Progenitor cell of endocrine pancreas (in vitro differentiated cells): ENCODE measurements at places on chromosomes 2 and 18. TPM values are rescaled to one million over a fixed set of nuclear protein-coding genes. Genes with fewer than 3 reads are reported as not detected.

DNA sequence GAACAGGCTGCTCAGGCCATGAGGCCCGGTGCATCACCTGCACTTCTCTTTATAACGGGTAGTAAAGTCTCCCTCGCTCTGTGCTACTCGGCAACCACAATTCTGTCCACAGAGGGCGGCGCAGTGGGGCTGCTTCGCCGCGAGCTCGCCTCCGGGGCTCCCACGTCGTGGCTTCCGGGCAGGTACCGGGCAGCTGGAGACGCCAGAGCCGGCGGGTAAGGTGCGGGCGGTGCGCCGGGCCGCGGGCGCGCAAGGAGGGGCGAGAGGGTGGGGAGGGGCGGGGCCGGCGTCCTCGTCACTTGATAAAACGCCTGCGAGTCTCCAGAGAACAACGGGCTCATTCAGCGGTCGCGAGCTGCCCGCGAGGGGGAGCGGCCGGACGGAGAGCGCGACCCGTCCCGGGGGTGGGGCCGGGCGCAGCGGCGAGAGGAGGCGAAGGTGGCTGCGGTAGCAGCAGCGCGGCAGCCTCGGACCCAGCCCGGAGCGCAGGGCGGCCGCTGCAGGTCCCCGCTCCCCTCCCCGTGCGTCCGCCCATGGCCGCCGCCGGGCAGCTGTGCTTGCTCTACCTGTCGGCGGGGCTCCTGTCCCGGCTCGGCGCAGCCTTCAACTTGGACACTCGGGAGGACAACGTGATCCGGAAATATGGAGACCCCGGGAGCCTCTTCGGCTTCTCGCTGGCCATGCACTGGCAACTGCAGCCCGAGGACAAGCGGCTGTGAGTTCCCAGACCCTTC is at the start of gene ITGA6:
TSS of gene ITGA6 (plus strand) at position 331 of the 734 bp plus-strand sequence.
- no peaks in the 10 kb centered on the region for H3K36me3 ChIP-seq
- H3K27me3 ChIP-seq, result peaks cover 26% of the 10 kb centered on the region
- peak within 1 kb of the TSS; percentile 97 for H3K27ac ChIP-seq

DNA sequence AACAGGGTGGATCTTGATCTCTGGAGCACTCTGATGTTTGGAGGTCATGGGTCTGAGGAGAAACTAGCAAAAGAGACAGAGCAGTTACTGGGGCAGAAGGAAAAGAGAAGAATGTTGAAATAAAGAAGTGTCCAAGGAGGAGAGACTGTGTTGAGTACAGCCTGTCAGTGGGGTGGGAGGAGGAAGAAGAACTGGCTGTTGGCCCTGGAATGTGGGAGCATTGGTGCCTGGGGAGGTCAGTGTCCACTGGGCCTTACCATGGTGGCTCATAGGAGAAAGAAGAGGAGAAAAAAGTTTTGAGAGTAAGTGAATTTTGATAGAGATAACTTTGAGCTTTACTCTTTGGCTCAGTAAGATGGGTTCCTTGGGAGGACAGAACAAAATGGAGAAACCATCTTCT is 499.0 kb downstream of the TXNL1 start:
- H3K36me3 ChIP-seq, result no peaks in the 10 kb centered on the region
- no peak overlapping the region for H3K4me3 ChIP-seq
- H3K4me1 ChIP-seq, result peaks cover 6% of the 10 kb centered on the region
- no peak overlapping the region for H3K27ac ChIP-seq
- DNase-seq, result no peak
- H3K27me3 ChIP-seq, result no peaks in the 10 kb centered on the region

GRCh38 chr2:120257522-120257921 is 4.9 kb downstream of the RALB start:
- no peak overlapping the region for H3K27ac ChIP-seq
- no peak for DNase-seq
- H3K27me3 ChIP-seq, result peaks cover 3% of the 10 kb centered on the region
- peaks cover 11% of the 10 kb centered on the region for H3K4me1 ChIP-seq

DNA sequence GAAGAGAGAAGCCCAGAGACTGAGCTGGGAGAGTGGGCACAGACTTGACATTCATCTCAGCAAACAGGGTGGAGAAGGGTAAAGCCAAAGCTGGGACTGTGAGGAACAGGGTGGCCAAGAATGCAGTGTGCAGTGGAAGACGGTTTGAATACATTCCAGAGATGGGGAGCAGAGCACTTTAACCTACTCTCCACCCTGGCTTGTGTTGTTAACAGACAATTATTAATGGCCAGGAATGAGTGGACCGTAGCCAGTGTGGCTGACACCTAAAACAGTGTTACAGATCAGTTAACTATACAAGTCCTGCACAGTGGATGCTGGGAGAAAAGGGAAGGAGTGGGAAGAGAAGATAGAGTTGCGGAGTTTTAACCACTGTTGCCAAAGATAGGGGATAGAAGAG is 7.4 kb upstream of the NAB1 start:
- H3K4me3 ChIP-seq, result no peak overlapping the region
- no peak for DNase-seq
- peaks cover 18% of the 10 kb centered on the region for H3K4me1 ChIP-seq
- no peak overlapping the region for H3K27ac ChIP-seq

DNA sequence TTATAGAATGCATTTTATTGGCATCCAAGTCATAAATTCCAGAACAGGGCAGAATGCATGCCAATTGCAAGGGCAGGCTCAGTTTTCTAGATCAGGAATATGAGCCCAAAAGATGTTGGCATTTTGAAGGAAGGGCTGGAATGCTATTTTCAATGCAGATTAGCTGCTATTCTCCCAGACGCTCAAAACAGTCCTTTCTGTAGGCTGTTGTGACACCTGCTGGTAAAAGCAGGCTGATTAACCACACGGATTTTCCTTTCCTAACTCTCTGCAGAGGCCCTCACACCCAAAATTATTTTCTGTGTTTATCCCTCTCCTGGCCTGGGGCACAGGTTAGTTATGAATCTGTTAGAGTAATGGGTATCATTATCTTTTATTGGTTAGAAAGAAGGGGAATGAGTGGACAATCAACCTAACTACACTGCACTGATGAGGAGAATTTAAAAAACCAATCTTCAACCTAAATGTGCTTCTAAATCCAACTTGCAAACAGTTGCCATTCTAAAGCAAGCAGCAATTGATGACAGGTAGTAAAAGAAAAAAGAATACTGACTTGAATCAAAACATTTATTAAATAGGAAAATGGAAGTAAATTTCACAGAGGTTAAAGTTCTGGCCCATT is 94.0 kb downstream of the PLA2R1 start:
- H3K27me3 ChIP-seq, result peaks cover 3% of the 10 kb centered on the region
- no peak overlapping the region for H3K4me3 ChIP-seq
- no peaks in the 10 kb centered on the region for H3K36me3 ChIP-seq
- H3K4me1 ChIP-seq, result no peaks in the 10 kb centered on the region
- DNase-seq, result peak; percentile 10

DNA sequence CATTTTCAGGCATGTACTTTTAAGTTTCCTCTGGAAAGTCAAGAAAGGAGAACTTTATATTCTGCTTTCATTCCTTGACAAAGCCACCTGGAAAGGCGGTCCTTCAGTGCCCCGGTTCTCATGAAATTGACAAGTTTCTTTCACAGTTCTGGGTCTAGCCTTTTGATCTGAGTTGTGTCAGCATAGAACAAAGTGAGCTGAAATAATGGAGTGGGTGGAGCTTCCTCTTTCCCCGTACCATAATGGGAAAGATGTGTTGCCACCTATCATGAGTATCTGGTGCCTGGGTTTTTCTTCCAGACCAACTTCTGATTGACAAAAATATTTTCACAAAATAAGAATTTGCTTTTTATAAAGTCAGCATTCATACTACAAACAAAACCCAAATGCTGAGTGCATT is 49.3 kb downstream of the PTRHD1 start:
- no peak overlapping the region for H3K27ac ChIP-seq
- H3K27me3 ChIP-seq, result no peaks in the 10 kb centered on the region
- H3K4me1 ChIP-seq, result no peaks in the 10 kb centered on the region
- DNase-seq, result no peak

- peaks cover 6% of the 10 kb centered on the region for H3K27me3 ChIP-seq
- no peaks in the 10 kb centered on the region for H3K36me3 ChIP-seq
- no peak overlapping the region for H3K4me3 ChIP-seq
- H3K4me1 ChIP-seq, result peaks cover 10% of the 10 kb centered on the region
- H3K27ac ChIP-seq, result no peak overlapping the region
- DNase-seq, result no peak
Observed at GRCh38 chr2:103743195-103743594, 981.4 kb downstream of the TMEM182 start.

Gene COL4A4
- total RNA-seq, result 0.41 and 0.44 TPM in 2 replicates

DNA sequence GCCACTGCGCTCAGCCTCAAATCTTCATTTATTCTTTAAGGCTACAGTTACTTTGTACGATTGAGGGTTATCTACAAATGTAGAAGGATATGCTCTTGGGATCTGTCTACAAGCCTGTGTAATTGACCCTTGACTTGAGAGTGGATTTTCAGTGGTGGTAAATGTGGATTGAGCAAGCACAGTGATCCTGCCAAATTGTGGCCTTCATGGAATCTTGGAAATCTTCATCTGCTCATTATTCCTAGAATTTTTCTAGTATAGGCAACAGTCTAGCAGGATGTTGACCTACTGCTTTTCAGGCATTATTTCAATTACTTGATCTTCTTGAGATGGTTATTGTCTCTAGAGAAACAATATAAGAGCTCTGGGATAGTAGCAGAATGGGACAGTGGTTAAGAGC is 226.1 kb upstream of the REV1 start:
- H3K27me3 ChIP-seq, result peaks cover 2% of the 10 kb centered on the region
- no peak overlapping the region for H3K4me3 ChIP-seq
- no peak overlapping the region for H3K27ac ChIP-seq
- H3K4me1 ChIP-seq, result no peaks in the 10 kb centered on the region

DNA sequence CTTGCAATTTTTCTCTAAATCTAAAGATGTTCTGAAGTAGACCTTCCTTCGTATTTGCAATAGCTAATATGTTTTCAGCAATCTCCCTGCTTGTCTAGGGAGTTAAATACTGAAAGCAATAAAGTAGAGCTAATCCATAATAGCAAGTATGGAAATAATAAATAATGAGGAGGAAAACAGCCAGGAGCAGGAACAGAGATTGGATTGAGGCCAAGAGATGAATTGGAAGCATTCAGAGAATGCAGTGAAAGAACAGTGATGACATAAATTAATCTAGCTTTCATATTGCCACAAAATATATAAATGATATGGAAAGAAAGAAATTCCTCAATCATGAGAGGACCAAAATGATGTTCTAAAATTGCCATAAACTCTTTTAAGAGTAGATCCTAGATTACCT is 679.7 kb downstream of the METTL4 start:
- no peaks in the 10 kb centered on the region for H3K27me3 ChIP-seq
- H3K4me3 ChIP-seq, result no peak overlapping the region
- H3K4me1 ChIP-seq, result peaks cover 8% of the 10 kb centered on the region
- no peak for DNase-seq
- H3K27ac ChIP-seq, result no peak overlapping the region
